Endodermal cell (in vitro differentiated cells): ENCODE measurements at places on chromosomes 2 and 18.

DNA sequence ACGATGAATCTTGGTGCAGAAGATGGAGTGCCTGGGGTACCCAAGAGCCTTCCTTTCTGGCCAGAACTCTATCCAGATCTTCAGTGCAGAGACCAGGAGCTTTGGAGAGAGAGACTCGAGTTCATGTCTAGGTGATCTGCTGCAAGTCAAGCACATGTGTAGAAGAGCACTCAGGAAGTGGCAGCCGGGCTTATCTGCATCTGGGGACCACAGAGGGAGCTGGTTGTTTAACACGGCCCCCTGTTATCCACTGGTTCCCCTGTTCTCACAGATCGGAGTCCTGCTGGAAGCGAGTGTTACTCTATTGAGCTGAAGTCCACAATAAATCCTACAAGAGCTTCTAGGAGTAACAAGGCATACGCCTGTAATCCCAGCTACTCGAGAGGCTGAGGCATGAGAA lies 128.3 kb downstream of the ACOXL start:
- DNase-seq = no peak
- no peaks in the 10 kb centered on the region for H3K36me3 ChIP-seq
- H3K27ac ChIP-seq = no peak overlapping the region
- no peaks in the 10 kb centered on the region for H3K27me3 ChIP-seq

GRCh38 chr2:74876081-74876886 lies 42.4 kb downstream of the HK2 start:
- no peaks in the 10 kb centered on the region for H3K4me1 ChIP-seq
- DNase-seq = peak; percentile 79
- H3K27me3 ChIP-seq = no peaks in the 10 kb centered on the region

DNA sequence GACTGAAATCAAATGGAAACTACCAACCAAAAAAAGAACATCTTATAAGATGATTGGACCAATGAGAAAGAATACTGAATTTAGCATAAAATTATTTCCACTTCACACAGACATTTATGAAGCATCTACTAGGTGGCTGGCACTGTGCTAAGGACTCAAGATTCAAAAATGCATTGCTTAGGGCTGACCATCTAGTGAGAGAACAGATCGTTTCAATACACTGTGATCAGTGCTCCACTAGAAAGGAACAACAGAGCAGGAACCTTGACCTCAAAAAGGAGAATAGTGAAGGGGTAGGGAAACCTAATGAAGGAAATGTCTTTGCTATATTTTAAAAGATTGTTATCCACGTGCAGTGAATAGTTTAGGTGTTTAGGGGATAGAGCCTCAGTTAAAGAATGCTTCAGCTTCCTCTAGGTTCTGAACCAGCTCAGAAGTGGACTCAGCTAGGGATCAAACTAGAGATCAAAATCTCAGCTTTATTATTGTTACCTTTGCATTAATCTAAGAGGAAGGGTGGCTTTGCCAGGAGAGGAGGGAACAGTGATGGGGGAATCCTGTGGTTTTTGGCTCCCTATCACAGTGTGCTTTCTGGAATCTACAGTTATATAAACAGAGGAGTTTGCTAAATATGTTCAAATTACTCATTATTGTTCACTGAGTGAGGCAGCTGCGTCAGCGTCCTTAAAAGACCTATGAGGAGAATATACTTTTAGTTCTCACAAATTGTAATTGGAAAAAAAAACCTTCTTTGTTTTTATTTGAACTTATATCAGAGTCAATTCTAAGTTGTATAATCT lies 16.2 kb upstream of the BBS5 start:
- no peak overlapping the region for H3K27ac ChIP-seq
- H3K4me3 ChIP-seq = no peak overlapping the region
- no peaks in the 10 kb centered on the region for H3K36me3 ChIP-seq
- DNase-seq = no peak
- H3K4me1 ChIP-seq = no peaks in the 10 kb centered on the region

DNA sequence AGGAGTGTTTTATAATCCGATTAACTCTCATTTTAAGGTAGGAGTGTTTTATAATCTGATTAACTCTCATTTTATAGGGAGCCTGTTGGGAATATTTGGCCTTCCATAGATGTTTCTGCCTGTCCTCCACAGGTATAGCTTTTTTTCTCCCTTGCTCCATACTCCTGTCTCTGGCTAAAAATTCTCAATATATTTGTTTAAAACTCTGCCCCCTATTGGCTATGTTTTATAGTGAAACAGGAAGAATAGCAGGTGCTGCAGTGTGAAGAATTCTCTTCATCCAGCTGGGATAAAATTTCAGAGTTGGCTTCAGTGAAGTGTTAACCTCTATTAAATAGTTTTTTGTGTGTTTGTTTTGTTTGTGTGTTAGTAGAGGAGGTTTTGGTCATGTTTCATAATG lies 1046.0 kb upstream of the TMEFF2 start:
- no peaks in the 10 kb centered on the region for H3K36me3 ChIP-seq
- H3K27ac ChIP-seq = no peak overlapping the region
- no peaks in the 10 kb centered on the region for H3K4me1 ChIP-seq
- no peaks in the 10 kb centered on the region for H3K27me3 ChIP-seq
